ENCODE measurements at places on chromosomes 2 and 18.
A peak's percentile ranks its signal among the peaks of the same experiment; 100 is the strongest.

GRCh38 chr2:99348173-99348572 is 11.0 kb downstream of the EIF5B start:
- DNase-seq = no peak

- no peak for DNase-seq
Observed at GRCh38 chr18:33184958-33185357, 255.6 kb downstream of the CCDC178 start.

- no peak for DNase-seq
Observed at GRCh38 chr2:109272461-109272860, 143.5 kb downstream of the SH3RF3 start.

DNA sequence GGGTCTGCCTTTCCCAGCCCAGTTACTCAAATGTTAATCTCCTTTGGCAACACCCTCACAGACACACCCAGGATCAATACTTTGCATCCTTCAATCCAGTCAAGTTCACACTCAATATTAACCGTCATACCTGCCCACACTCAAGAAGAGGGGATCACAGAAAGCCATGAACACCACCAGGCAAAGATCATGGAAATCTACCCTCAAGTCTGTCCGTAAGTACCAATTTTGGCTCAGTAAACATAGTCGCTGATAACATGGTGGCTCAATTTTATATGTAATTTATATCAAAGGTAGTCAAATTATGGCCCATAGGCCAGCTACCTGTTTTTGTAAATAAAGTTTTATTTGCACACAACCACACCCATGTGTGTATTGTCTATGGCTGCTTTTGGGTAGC is 102.3 kb upstream of the MAP2 start:
- DNase-seq = no peak

DNA sequence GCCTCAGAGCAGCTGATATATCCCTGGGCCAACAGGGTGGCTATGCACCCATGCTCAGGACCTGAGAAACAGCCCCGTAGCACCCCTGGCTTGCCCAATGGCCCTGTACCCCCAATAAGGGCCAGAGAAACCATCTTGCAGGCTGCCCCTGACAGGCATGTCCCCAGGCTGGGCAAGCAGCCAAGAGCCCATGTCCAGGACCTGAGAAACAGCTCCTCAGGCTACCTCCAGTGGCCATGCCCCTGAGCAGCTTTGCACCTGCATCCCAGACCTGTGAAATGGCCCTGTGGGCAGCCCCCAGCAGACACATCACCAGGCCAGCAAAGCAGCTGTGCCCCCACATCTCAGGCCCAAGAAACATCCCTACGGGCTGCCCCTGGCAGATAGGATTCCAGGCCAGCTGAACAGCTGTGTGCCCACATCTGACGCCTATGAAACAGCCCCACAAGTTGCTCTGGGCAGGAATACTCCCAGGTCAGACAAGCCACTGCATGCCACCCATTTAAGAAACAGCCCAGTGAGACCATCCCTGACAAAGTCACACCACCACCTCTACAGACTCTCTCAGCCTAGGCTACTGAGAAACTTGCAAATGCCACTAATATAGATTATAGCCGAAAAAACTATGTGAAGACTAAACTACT is 84.1 kb downstream of the TMEM237 start:
- DNase-seq = no peak

DNA sequence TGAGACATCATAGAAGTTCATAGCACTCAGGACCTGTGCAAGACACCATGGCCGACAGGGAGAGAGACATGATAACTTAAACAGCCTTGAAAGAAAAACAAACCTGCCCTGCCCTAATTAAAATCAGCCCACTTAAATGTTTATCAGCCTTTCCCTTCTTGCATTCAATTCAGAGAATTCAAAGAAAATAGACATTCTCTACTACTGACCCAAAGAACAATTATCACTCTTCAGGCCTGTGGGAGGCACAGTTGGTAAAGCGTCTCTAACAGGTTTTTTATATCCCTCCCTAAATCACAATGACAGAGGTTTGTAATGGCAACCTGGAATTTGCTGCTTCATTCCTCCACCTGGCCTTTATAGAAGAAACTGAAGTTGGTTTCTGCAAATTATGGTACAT is 1.7 kb downstream of the CDK15 start:
- DNase-seq = no peak

DNA sequence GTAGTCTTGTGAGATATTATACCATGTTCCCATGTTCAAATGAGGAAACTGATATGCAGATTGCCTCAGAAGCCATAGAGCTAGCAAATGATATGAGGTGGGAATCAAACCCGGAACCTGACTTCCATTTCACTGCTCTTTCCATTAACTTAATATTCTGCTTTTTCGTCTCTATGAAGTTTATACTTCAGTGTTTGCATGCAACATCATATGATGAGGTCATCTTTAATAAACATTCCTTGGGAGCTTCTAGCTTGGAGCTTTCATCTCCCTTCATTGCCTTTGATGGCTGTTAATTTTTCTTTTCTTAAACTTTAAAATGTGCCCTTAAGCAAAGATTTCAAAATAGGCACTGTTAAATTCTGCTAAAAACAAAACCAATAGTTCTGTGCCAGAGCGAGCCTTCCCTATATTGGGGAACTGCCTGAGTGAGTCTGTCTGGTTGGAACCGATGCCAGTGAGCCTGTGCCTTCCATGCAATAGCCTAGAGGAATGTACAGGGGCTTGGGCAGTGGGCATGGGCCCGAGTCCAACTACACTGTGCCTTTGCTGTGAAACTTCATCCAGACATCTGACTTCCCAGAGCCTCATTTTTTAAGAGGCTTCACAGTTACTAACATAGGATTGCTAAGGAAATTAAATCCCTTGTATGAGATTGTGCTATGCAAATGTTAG is 91.1 kb upstream of the TMEM200C start:
- DNase-seq = no peak

DNA sequence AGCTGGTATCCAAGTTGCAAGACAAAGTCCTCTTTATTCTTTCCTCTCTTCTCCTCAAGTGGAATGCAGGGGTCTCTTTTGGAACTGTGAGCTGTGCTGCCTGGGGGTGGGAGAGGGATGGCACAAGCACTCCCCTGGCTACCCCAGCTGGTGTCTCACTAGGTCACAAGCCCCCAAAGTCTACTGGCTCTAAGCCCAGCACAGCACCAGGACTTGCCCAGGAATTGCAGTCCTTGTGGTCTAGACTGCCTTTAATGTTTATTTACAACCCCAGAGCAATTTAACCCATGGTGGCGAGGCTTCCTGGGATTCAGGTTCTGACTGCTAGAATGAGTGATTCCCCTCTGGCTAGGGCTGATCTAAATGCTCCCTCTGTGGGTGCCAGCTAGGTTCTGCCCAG is 199.0 kb upstream of the STK17B start:
- no peak for DNase-seq

GRCh38 chr2:179952658-179953057 is 54.4 kb downstream of the CWC22 start:
- DNase-seq = no peak

DNA sequence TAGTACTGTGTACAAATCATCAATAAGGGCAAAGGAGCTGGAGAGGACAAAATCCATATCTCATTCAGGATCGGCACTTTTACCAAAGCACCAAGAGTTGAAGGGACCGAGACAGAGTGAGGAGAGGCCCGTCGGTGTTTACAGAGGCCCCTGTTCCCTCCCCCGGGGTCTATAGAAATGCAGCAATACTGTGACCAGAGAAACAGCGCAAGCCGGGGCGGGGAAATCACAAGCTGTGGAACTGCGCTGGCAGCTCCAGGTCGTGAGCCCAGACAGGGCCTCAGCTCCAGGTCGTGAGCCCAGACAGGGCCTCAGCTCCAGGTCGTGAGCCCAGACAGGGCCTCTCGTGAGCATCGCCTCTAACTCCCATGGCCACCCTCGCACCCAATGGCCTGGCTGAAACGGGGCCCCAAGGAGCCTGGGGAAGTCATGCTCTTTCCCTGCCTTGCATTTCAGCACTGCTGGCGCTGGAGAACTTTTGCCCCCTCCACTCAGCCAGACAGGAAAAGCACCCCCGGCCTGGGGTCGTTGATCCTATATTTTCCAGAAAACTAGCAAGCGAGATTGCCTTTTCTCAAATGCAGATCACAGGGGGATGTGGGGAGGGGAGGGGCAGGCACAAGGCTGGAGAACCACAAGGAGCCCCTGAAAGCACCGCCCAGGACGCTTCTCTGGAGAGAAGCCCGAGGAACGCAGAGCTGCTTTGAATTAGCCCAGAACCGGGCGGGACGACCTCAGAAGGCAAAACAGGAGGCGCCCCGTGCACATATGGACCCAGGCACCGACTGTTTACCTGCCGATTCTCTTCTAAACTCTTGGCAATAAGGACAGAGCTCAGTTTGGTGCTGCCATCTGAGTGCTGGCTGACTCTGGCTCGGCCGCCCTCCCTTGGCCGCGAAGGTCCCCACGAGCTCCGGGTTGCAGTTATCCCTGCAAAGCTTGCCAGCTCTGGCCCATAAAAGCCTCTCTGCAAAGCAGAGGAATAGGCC is 223.7 kb downstream of the ACKR3 start:
- DNase-seq = no peak

DNA sequence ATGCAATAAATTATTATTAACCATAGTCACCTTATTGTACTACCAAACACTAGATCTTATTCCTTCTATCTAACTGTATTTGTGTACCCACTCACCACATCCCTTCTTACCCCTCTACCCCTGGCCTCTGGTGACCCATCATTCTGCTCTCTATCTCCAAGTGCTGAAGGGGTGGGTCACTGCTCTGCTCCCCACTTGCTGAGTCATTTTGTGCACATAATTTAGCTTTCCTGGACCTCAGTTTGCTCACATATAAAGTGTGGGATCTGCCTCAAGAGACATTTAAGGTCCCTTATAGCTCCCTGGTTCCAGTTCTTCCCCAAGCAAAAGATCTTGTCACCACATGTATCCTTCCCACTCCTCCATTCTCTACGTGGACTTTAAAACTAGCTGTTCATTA is 169.4 kb downstream of the ZNF385B start:
- DNase-seq = no peak

GRCh38 chr2:186913870-186914269 is 64.9 kb upstream of the ZSWIM2 start:
- DNase-seq = no peak

- peak; percentile 22 for DNase-seq
Observed at GRCh38 chr2:178477443-178478129, 814 bp downstream of the FKBP7 start.

GRCh38 chr18:62784338-62784965 is 69.1 kb downstream of the PHLPP1 start:
- no peak for DNase-seq

DNA sequence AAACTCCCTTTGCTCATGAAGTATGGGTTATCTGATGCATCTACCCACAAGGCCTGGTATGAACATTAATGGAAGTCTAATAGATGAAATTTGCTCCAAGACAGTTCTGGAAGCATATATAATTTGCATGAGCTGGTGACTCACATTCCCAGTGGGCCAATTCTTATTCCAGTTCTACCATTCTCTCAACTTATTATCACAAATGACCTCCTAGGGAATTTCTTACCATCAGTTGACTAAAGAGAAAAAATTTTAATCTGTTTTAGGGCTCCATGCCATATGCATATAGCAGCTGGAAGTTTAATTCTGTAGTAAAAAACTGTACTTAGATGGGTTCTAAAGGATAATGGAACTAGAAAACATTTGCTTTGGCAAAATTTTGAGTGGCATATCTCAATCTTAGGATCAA is 165.2 kb upstream of the COL3A1 start:
- no peak for DNase-seq

GRCh38 chr18:10444314-10445006 is 10.0 kb upstream of the APCDD1 start:
- no peak for DNase-seq

DNA sequence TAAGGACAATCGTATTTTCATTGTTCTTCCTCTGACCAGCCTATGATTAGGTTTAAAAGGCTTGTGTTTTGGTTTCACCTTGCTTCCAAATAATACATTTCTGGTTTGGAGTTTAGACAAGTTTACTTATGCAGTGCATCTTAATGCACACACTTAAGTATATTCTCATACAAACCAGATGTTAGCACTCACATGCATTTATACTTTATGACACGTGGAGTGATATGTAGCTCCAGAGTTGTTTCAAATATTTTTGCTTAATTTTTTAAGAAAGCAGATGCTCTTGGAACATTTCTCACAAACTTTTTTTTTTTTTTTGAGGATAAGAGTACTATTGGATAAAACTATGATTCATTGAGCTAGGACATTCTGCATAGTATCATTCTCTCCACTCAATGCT is 109.9 kb downstream of the PDE1A start:
- DNase-seq = no peak

DNA sequence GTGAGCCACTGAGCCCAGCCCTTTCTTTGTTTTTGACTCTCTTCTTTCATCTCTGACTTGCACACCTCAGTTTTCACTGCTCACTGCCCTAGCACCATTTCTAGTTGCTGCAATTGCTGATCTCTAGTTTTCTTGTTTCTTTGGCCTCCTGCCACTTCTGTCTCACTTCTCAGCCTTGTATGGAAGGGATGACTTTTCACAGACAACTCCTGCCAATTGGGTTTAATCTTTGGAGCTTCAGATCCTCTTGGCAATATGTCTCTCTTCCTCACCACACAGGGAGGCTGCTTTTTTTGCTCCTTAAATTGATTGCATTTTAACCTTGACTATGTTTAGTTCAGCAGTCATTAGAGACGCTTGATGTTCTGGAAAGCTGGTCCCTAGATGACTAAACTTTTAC is 323.1 kb downstream of the CTNNA2 start:
- DNase-seq = no peak

DNA sequence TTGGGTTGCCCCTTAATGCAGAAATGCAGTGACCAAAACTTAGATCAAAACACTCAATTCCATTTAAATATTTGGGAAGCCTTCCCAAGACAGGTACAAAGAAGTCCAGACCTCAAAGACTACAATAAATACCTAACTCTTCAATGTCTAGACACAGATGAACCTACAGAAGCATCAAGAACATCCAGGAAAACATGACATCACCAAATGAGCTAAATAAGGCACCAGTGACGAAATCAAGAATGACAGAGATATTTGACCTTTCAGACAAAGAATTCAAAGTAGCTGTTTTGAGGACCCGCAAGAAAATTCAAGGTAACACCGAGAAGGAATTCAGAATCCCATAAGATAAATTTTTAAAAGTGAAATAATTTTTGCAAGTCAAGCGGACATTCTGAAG is 140.2 kb downstream of the XIRP2 start:
- DNase-seq = no peak

- DNase-seq = no peak
Observed at GRCh38 chr2:5598156-5598555, 94.0 kb upstream of the SOX11 start.

DNA sequence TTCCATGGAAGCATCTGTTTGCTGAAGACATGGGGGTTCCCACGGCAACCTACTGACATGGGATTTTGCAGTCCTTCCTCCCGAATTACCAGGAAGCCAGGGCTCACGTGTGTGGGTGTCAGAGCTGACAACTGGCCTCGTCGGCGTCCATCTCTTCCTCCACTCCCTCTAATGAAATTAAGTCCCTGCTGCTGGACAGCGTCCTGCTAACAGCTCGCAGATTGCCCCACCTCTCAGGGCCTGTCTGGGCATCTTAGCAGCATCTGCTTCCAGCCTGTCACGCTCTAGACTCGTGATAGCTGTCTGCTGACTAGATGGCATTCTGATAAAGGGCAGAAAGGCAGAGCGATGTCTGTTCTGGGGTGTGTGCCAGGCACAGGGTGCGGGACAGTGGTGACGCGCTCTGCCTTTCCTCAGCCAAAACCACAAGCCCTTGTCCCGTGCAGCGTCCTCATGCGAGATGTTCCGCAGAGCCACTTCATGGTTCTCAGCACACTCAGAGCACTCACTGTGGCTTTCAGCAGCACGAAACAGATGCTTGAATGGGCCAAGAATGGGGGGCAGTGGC is 161.1 kb downstream of the ARL4C start:
- no peak for DNase-seq

- DNase-seq = no peak
Observed at GRCh38 chr2:35803126-35803525, 552.5 kb upstream of the CRIM1 start.

- DNase-seq = no peak
Observed at GRCh38 chr2:40373111-40373510, 78.8 kb downstream of the SLC8A1 start.

All from D341Med (cell line).